ENCODE measurements at places on chromosomes 1 and 21. TPM values are rescaled to one million over a fixed set of nuclear protein-coding genes. Genes with fewer than 3 reads are reported as not detected.

Gene ZNF683
- polyA plus RNA-seq, result not detected

Gene SYNJ1
- polyA plus RNA-seq, result 14.4 TPM

Gene MARK1
- 11.2 TPM for polyA plus RNA-seq

Gene HHAT
- polyA plus RNA-seq, result 11.8 TPM

Gene LENEP
- polyA plus RNA-seq, result 0.73 TPM

Gene F3
- 7.6 TPM for polyA plus RNA-seq

Gene CD1E
- 0.23 TPM for polyA plus RNA-seq

Gene MORC3
- polyA plus RNA-seq, result 38.8 TPM

Gene LHX4
- 1.3 TPM for polyA plus RNA-seq

Gene GPR37L1
- polyA plus RNA-seq, result 0.16 TPM

Gene NPR1
- 36.2 TPM for polyA plus RNA-seq
